ENCODE measurements at places on chromosomes 7 and 10.

GRCh38 chr7:18565337-18565736 is 69.8 kb downstream of the HDAC9 start:
- DNase-seq = no peak

DNA sequence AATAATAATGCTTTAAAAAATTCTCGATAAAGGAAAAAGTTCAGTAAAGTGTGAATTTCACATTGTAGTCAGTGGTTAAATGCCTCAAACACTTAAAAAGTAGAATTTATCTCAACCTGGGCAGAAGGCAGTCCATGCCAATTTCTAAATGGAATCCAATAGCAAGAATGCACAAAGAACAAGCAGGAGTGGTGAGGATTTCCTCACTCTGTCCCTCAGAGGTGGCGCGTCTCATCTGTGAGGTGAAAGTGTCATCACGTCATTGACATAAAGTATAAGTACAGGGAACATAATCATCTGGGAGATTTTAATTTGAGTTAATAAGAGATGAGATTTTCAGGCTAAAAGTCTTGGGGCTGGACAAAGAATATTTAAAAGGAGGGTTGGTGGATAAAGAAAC is 10.0 kb upstream of the PRKCQ start:
- DNase-seq = no peak

GRCh38 chr10:101858723-101859500 is 15.3 kb upstream of the KCNIP2 start:
- no peak for DNase-seq

DNA sequence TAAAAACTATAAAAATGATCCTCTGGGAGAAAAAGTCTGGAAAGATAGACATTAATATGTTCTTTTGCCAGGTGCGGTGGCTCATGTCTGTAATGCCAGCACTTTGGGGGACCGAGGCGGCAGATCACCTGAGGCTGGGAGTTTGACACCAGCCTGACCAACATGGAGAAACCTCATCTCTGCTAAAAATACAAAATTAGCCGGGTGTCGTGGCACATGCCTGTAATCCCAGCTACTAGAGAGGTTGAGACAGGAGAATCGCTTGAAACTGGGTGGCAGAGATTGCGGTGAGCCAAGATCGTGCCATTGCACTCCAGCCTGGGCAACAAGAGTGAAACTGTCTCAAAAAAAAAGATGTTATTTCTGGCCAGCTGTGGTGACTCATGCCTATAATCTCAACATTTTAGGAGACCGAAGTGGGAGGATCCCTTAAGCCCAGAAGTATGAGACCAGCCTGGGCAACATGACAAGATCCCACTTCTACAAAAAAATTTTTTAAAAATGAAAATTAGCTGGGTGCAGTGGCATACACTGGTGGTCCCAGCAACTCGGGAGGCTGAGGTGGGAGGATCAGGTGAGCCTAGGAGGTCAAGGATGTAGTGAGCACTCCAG is 101.9 kb upstream of the LRRN3 start:
- DNase-seq = no peak

DNA sequence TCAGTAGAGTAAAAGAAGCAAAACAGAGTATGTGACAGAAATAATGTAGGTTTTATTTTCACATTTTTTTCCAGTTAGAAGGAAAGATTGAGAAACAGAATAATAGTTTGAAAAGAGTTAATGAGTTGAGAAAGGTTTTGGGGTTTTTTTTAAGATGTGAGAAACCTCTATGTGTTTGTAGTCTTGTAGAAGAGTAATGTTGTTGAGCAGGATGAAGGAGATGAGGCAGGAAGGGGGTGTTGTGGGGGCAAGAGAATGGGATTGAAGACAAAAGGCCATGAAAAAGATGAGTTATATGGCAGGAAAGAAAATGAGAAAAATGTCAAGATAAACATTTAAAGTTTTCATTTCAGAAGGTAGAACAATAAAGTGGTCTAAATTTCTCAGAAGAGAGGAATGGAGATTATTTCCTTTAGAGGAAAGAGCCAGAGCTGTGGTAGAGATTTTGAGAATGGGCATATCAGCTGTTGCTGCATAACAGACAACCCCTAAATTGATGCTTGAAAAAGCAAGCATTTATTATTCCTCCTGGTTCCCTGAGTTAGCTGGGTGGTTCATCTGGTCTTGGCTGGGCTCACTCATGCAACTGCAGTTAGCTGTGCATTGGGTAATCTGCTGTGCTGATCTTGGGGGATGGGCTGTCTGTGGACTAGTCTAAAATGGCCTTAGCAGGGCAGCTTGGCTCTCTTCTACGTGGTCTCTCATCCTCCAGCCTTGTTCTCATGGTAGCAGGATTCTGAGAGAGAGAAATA is 27.1 kb downstream of the PCGF5 start:
- no peak for DNase-seq

GRCh38 chr7:135801045-135801693 is 52.6 kb upstream of the FAM180A start:
- DNase-seq = no peak

- no peak for DNase-seq
These were observed 118.1 kb downstream of the PTPRN2 start for GRCh38 chr7:158469396-158470051.

- no peak for DNase-seq
These were observed 31.4 kb downstream of the ARMC3 start for GRCh38 chr10:22959292-22959691.

DNA sequence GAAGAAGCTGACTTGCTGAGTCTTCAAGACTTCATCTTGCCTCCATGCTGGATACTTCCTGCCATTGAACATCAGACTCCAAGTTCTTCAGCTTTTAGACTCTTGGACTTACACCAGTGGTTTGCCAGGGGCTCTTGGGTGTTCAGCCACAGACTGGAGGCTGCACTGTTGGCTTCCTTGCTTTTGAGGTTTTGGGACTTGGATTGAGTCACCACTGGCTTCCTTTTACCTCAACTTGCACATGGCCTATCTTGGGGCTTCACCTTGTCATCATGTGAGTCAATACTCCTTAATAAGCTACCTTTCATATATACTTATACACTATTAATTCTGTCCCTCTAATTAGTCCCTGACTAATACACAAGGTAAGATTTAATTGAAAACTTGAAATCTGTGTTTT is 361.7 kb upstream of the SEMA3C start:
- no peak for DNase-seq

GRCh38 chr10:1360011-1360557 is 303.9 kb downstream of the WDR37 start:
- no peak for DNase-seq

DNA sequence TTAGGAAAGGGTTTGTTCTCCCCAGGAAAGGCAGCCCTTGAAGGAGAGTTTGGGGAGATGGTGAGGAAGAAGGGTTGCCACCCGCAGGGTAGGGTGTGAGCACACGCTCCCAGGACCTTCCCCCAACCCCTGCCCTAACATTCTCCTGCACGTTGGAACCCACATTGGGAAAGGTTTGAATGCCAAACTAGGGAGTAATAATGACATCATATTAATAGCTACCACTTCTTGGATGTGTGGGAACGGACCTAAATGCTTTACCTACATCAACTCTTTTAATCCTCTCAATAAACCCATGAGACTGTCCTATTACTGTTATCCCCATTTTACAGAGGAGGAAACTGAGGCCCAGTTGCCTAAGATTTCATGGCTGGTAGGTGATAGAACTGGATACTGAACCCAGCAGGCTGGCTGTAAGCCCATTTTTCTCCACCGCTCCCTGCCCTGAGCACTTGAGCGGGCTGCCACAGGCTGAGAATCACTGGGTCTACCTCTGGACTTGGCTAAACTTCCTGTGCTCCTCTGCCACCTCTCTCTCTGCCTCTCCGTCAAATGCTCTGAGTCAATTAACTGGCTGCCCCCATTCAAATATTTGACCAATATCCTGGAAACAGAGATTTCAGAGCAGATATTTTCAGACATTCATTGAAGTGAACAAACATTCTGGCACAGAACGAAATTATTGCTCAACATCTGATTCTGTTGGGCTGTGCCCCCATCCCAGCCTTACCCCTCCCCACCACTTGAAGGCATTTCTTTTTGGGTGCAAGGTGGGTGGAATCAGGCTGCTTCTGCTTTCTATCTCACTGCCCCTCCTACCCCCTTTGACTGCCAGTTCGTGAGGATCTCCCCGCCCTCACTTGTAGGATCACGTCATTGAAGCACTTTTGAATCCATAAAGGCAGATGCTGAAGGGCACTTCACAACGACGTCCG is 129.7 kb downstream of the C10orf105 start:
- DNase-seq = no peak

GRCh38 chr10:112785089-112785488 is 165.0 kb upstream of the TCF7L2 start:
- no peak for DNase-seq

GRCh38 chr7:48118041-48118440 is 29.0 kb downstream of the UPP1 start:
- no peak for DNase-seq

GRCh38 chr7:25389489-25390106 is 161.3 kb upstream of the NPVF start:
- DNase-seq = no peak

DNA sequence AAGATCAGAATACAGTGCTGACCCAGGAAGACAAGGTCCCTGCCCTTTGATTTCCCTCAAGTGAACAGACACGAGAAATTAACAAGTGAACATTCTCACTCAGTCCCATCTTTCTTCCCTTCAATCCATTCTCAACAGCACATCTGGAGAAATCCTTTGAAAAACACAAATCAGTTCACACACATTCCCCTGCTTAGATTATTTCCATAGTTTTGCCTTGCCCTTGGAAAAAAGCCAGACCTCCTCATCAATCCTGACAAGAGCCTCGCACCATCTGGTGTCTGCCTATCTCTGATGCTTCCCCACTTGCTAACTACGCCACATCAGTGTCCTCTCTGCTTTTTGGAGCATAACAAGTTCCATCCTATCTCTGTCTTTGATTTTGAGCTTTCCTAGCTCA is 94.4 kb upstream of the KIAA1217 start:
- DNase-seq = no peak

- DNase-seq = no peak
These were observed 4.4 kb downstream of the KEL start for GRCh38 chr7:142957723-142958122.

GRCh38 chr10:33122014-33122809 is 164.2 kb upstream of the ITGB1 start:
- no peak for DNase-seq

- no peak for DNase-seq
These were observed 812.8 kb downstream of the LRMDA start for GRCh38 chr10:76244061-76244686.

DNA sequence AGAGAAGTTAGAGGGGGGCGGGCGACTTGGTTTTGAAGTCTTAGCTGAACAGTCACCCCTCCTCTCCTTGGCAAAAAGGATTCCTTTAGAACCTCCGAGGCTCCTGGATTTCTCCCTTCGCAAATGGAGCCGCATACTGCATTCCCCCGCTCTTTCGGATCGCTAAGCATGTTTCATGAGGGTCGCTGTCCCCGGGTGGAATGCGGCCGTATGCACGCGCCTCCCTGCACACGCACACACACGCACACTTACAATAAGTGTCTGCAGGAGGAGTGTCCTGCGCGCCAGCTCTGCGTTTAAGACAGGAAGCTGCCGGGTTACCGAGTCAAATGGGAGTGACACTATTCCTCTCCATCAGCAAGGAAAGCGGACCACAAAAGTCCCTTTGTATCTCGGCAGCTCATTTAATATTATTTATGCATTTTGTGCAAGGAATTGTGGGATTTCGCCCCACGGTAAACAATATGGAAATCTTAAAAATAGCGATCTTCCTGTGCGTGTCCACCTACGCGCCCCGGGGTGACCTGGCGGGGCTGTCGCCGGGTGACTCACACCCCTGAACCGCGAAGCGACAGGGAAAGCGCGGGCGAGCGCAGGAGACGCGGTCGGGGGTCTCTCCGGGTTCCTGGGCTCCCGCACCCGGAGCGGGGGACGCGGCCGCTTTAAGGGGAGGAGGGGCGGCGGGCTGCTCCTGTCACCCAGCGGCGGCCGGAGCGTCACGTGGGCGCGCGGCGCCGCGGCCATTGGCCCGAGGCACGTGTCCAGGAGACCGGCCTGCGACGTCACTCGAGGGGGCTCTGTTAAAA is 988 bp upstream of the EN2 start:
- no peak for DNase-seq

- no peak for DNase-seq
These were observed 117.0 kb downstream of the TWIST1 start for GRCh38 chr7:19000410-19000809.

DNA sequence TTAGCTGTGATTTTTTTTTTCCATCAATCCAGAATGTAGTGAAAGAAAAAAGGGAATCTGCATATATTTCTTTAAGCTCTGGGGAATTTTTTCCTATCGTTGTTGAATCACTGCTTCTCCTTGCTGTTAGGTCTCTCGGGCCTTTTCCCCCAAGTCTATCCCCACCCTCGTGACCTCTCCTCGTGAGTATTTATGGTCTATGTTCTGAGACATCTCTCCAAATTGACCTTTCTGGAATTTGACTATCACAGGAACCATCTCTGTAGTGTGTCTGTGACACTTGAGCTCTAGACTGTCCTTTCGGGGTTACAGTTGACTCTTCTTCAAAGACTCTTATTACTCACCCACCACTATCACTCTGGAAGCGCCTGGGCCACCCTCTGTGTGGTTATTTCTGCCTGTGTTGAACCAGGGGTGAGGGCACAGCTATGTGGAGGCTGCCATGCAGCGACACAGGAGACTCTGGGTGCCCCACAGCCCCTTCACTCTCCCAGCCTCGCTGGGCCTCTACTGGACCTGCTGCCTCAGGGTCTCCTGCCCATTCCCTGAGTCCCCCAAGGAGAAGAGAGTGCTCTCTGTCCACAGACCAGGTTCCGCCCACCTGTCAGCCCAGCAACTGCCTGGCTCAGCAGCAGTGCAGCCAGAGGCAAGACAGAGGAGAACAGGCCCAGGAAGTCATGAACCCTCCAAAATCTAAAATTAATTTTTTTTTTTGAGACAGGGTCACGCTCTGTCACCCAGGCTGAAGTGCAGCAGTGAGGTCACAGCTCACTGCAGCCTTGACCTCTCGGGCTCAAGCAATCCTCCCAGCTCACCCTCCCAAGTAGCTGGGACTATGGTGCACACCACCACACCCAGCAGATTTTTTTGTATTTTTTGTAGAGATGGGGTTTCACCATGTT is 45.7 kb upstream of the PTPRN2 start:
- no peak for DNase-seq

- DNase-seq = no peak
These were observed 11.5 kb upstream of the DLD start for GRCh38 chr7:107879400-107880035.

DNA sequence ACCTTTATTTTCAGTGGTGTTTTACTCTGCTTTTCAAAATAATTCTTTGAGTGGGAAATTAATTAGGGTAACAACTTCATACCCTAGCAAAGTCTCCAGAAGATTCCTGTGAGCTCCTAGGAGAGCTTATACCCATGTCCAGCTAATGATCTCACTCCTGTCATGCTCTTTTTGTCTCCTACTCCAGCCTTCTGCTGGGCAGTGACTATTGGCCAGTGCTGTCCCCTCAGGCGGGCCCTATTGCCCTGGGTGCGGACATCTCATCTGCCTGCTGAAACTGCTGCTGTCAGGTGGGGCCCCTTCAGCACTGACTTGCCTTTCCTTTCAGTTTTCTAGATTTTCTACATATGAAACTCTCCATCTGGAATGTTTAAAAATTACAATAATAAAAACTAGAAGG is 80.3 kb downstream of the EBLN1 start:
- DNase-seq = no peak

Measured in activated T-helper 1 cell treated with anti-CD3 and anti-CD28 coated beads, Interleukin-2, amount 50 U/mL, for 16 hours (primary cell).